Activated T-helper 9 cell treated with anti-CD3 and anti-CD28 coated beads, Interleukin-2, amount 50 U/mL, for 16 hours (primary cell): ENCODE measurements at places on chromosomes 7 and 10.
A peak's percentile ranks its signal among the peaks of the same experiment; 100 is the strongest.

GRCh38 chr7:81698965-81699364, 70.9 kb downstream of the HGF start:
- no peak for DNase-seq

GRCh38 chr7:1059200-1060091, 15.1 kb downstream of the GPR146 start:
- DNase-seq, result no peak

DNA sequence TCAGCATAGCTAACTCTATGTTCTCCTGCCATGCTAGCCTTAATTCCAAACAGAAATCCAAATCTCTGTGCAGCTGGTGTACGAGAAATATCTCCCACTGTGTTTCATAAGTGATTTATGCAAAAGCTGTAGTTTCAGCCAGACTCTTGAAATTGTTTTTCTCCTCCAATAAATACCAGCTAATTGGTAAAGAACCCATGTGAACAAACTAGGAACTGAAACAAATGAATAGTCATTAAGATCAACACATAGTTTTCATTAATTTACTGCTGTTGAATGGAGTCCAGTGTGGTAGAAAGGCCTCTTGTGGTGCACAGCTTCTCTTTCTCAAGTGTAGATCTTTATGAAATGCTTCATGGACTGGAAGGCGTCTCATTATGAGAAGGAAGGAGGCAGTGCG, 18.4 kb downstream of the PPP1R17 start:
- DNase-seq, result no peak

DNA sequence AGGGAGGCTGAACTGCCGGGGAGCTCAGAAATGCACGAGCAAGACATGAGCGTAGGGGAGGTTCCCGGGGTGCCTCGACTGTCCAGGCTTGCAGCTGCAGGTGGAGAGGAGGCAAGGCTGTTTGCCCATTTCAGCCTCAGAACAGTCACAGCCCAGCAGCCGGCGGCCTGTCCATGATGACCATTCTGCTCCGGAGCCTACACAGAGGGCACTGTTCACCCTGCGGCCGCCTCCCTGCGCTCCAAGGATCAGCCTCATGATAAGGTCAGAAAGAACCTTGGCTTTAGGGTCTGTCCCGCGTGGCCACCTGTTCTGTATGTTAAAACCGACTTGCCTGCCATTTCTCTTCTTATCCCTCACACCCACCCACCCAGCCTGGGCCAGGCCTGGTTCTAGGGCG, 21.9 kb upstream of the CFAP46 start:
- DNase-seq, result no peak

DNA sequence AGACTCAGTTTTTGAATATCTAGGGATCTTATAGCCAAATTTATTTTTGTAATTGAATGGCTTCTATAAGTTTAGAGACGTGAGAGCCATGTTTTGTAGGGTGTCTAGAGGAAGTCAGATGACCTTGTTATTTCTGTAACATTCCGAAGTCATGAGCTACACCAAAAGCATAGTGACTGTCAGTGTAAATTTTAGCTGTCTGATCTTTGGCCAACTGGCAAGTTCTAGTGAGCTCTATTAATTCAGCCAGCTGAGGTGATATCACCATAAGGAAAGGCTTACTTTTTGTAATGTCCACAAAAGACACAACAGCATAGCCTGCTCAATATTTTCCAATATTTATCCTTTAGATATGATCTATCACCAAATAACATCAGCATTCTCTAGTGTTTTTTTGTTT, 9.9 kb upstream of the NT5C3A start:
- DNase-seq, result no peak

GRCh38 chr7:42453931-42454361, 216.9 kb upstream of the GLI3 start:
- no peak for DNase-seq

DNA sequence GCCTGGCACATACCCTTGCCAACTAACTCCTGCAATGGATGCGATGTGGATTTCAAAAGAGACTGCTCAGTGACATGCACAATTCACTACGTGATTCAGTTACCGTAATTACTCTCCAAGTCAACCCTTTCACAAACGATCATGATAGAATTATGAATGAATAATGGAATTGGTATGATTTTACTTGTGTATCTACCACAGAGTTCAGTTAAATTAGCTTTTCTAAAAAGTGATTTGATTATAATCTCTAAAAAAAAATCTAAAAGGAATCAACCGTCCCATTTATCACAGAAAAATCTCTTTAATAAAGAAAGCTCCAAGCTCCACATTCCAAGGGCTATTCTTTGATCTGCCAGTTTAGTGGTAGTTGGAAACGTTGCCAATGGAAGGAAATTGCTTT, 30.4 kb upstream of the RSU1 start:
- no peak for DNase-seq

DNA sequence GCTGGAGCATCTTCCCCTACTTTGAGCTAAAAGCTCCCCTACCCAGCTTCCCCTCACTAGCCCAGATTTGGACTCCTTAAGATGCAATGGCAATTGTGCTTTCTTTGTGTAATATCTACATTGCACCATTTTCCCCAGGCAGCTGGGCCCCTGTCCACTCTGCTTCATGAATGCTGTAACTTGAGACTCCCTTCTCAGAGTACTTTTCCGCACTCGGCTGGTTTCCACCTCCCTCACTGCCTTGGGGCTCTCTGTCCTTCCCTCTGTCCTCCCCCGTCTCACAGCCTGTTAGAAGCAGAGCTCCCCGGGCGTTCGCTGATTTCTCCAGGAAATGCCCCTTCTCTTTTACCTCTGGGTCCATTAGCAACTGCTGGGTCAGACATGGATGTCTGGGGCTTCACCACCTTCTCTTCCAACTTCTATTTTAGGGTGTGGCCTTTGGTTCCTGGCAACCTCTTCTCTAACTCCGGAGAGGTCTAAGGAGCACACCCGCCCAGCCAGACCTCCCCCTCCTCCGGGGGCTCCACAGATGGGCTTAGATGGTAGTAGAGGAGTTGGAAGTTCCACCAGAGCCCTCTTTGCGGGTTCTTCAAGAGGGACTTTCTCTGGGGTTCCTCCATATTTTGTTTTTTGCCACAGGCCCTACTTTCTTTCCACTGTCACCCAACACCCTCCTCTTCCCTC, 2.9 kb upstream of the TMEM72 start:
- no peak for DNase-seq

GRCh38 chr10:110110338-110110737, 97.1 kb upstream of the MXI1 start:
- no peak for DNase-seq

DNA sequence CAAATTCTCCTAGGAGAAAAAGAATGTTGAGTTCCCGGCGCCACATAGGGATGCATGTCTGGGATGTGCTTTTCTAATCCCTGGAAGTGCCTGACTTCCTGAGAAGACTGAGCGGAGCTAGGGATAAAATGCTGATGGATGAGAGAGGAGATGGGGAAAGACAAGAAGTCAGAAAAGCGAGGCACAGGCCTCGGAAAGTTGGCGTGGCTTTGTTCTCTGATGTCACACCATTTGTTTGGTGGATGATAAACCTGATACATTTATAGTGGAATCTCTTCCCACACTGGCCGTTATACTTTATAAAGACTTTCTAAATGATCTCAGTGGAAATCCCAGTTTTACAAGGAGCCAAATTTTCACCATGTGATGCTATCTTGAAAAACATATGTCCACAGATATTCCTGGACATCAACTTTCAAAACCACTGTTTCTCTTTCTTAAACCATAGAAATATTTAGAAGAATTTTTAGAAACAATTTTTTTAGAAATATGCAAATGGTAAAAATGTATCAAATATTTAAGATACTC, 188.8 kb upstream of the SVIL start:
- no peak for DNase-seq

DNA sequence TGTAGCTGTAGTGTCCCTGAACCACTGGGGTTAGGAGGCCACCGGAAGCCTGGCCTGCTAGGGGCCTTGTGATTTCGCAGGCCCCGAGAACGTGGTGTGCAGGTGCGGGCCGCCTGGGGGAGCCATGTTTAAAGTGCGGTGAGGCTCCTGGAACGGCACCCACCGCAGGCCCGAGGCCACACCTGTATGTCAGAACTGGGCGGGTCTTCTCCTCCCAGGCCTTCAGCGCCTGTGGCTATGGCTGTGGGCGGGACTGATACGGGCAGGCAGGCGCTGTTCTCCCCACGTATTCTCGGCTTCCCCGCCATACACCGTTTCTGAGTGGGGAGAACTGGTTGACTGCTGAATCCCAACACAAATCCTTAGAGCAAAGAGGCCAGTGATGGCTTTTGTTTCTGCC, 74.8 kb downstream of the DNAJB6 start:
- peak; percentile 59 for DNase-seq

DNA sequence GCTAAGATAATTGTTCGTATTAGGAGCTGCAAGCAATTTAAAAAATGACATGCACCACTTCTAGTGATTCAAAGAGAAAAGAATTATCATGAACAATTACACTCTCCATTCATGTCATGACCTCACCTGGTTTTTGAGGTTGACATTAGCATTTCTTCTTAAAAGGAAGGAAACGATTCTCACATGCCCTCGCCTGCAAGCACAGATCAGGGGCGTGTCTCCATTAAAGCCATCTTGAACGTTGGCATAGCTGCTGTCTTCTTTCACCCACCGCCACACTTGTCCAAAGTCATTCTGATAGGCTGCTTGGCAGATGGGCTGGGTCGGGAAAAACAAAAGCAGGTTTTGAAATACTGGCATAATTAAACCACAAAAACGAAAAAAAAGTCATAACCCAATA, 19.9 kb downstream of the ANKRD22 start:
- peak; percentile 6 for DNase-seq

DNA sequence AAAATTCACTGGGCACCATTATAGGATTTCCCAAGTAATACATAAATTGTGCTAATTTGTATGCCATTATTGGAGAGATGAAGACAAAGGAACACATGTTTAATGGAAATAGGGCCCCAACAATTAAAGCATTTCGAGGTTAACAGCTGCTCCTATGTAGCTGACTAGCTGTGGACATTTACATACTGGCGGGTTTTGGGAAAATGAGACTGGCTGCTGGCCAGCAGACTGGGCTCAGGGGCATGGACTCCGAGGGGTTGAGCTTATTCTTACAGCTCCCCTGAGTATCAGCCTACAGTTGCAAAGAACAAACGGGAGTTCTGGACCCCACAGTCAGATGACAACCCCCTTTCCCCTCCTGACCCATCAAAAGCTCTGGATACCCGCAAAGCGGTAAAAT, 91.9 kb upstream of the MYO3A start:
- DNase-seq, result no peak

GRCh38 chr7:3229904-3230470, 71.1 kb upstream of the SDK1 start:
- DNase-seq, result no peak

- no peak for DNase-seq
Observed at GRCh38 chr10:90042075-90042474, 340.7 kb downstream of the KIF20B start.

DNA sequence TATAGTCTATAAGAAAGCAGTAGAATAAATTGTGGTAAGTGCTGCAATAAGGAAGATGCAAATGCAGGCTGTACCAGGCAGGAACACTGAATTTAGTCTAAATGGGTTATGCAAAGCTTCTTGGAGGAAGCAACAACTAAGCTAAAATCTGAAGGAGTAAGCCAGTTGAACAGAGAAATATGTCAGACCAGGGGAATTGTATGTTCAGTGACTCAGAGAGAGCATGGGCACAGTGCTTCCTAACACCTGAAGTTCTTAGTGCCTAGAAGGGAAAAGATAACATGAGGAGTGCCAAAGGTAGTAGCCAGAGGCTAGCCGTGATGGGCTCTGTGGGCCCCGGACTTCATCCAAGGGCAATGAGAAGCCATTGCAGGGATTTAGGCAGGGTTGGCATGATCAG, 204.1 kb upstream of the KMT2E start:
- DNase-seq, result no peak

DNA sequence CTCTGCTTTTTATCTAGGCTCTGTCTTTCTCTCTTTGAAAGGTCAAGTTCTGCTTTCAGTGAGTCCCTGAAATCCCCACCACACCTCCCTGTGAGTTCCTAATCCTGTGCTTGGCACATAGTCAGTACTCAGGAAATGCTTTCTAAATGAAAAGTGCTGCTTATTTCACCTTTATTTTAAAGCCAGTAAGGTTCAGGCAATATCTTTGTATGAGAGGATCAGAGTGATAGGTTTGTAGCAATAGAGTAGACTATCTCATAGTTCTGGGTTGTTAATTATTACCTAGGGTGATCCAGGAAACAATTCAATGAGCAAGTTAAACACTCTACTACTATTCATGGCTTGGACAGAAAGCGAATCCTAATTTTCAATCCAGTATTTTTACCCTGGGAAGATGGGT, 7.4 kb upstream of the LAMB1 start:
- no peak for DNase-seq

- DNase-seq, result no peak
Observed at GRCh38 chr10:99427566-99428190, 2.7 kb downstream of the GOT1 start.

DNA sequence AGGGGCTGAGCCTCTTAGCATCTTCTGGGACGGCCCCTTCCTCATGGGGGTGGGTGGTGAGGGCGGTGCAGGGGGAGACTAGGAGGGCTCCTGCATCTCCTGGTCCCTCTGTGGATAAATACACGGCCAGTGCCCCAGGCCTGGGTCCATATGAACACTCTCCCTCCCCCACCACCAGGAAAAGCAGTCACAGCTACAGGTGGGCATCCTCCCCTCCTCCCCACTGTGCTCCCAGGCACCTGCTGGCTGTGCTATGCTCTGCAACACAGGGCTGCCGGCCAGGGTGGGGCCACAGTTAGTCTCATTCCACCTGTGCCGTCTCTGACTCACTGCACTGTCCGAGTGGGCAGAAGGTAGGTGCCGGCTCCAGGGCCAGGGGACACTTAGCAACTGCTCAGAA, 87.3 kb upstream of the INSIG1 start:
- no peak for DNase-seq

GRCh38 chr10:74787457-74787856, 38.9 kb upstream of the KAT6B start:
- DNase-seq, result no peak
